ENCODE measurements at places on chromosomes 5 and 9.
A peak's percentile ranks its signal among the peaks of the same experiment; 100 is the strongest.

DNA sequence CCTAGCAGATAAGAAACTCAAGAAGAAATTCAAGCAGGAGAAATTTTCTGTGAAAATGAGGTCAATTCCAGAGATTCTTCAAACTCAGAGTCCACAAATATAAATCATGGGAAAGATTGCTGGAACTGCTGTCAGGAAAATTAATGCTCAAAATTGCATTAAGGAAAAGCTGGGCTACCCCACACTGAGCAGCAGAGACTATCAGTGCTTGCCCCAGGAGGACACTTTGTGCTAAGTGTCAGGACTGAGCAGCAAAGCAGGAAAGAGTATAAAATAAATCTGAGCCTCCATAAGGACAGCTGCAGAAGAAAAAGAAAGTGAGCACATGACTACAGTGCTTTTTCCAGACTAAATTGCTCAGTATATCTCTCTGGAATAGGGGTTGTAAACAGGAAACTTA lies 81.6 kb downstream of the RGS7BP start:
- DNase-seq, result no peak

DNA sequence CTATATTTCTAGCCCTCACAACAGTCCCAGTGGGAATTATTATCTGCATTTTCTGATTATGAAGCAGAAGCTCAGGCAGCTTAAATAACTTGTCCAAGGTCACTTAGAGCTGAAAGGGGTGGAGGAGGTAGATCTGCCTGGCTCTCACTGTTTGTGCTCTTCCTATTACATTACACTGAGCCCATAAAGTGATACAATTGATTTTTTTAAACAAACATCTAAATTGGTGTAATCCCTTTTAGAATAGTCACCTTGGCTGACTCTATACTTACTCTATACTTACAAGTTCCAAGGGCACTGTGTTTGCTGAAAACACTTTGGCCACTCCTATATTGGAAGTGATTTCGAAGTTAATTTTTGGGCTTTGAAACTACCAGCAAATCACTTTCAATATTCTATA lies 144.7 kb downstream of the APBA1 start:
- no peak for DNase-seq

DNA sequence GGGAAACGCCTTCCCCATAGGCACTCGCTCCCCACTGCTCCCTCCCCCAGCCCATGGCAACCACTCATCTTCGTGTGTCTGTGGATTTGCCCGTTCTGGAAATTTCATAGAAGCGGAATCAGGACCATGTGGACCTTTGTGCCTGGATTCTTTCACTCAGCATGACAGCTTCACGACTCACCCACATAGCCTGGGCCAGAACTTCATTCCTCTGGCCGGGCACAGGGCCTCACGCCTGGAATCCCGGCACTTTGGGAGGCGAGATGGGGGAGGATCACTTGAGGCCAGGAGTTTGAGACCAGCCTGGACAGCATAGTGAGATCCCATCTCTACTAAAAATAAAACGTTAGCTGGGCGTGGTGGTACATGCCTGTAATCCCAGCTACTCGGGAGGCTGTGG lies 12.1 kb upstream of the DIPK1B start:
- no peak for DNase-seq

DNA sequence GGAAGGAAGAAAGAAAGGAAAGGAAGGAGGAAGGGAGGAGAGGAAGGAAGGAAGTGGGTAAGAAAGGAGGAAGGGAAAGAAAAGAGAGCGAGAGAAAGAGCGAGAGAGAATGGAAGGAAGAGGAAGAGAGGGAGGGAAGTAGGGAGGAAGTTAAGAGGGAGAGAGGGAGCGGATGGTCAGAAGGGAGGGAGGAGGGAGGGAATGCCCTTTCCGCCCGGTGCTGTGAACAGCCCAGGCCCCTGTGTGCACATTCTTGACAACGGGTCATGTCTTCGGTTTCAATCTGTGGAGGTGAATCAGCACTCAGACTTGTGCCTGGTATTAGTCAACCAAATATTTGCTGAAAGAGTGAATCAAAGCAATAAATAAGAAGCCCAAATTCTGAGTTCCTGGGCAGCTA lies 39.2 kb downstream of the PRUNE2 start:
- DNase-seq, result no peak

DNA sequence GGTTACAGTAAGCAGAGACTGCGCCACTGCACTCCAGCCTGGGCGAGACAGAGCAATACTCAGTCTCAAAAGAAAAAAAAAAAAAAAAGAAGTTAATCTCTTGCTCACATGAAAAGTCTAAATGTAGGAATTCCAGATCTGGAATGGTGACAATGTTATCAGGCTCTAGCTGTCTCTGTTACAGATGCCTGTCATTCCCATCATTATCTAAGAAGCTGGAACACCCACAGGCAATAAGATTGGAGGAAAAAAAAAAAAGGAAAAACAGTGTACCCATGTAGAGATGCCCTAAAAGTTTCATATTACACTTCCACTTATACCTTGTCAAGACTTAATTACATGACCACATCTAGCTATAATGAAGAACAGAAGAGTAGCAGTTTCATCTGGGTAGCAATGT lies 38.2 kb downstream of the PTBP3 start:
- DNase-seq, result no peak

- DNase-seq, result peak; percentile 82
Observed at GRCh38 chr9:135887585-135888050, 19.7 kb downstream of the CAMSAP1 start.

DNA sequence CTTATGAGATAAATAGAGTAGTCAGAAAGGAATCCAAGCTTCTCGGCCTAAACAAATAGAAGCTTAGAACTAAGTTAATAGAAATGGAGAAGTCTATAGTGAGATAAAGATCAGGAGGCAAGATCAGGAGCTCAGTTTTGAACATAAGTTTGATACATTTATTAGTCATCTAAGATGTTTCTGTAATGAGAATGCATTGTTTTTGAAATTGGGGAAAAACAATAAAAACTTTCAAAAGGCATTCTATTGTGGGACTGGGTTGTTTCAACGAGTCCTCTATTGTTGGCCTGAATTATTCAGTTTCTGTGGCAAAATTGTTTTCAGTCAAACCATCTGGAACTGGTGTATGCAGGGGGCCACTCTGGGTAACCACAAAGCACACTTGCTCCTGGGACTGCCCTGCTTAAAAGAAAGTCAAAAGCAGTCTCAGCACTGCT lies 181.0 kb upstream of the CLINT1 start:
- no peak for DNase-seq

GRCh38 chr5:82406205-82406773 lies 128.1 kb upstream of the RPS23 start:
- no peak for DNase-seq

DNA sequence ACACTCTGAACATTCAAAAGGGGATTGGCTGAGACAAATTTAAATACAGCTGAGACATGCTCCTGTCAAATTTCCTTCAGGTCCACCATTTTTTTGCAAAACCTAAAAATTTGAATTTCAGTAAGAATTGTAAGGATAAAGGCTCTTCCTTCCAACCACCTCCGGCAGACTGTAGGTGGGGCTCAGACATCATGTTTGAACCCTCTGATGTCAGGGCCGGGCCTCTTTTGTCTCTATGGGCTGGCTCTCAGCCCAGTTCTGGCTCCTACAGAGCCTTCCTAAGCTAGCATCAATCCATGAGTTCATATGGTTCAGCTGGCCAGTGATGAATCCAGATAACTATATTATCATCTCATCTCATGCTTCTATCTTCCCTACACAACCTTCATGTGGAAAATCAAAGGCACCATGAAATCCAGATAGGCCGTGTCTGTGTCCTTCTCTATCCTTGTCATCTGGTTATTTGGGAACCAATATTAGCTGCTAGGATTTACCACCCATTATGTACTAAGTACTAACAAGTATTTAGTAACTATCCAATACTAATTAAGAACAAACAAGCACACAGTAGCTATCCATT lies 44.2 kb downstream of the NIPSNAP3B start:
- no peak for DNase-seq
